ENCODE measurements at places on chromosomes 4 and X.

GRCh38 chr4:155017426-155017825, 191.0 kb upstream of the NPY2R start:
- DNase-seq = no peak

DNA sequence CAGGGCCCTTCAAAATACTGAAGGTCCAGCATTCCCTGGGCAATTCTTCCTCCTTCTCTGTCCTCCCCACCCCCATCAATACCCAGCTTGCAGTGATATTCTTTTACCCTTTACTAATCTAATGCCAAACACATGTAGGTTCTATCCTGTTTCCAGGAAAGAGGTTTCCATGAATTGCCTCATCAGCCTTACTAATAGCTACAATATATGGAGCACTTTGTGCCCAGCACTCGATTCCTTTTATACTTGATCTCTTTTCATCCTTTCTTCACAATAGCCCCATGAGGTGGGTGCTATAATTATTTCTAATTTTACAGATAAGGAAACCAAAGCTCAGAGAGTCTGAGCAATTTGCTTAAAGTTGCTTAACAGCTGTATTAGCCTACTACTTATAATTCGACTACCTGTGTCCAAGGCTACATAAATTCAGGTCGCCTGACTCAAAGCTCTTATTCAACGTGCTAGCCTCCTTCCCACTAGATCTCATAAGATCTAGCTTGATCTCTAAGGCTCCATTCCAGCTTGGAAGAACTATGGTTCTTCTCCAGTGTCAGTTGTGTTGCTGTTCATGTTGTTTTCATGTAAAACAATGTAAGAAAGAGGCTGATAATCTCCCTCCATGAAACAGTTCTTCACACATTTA, 229.6 kb upstream of the PGRMC2 start:
- DNase-seq = no peak

DNA sequence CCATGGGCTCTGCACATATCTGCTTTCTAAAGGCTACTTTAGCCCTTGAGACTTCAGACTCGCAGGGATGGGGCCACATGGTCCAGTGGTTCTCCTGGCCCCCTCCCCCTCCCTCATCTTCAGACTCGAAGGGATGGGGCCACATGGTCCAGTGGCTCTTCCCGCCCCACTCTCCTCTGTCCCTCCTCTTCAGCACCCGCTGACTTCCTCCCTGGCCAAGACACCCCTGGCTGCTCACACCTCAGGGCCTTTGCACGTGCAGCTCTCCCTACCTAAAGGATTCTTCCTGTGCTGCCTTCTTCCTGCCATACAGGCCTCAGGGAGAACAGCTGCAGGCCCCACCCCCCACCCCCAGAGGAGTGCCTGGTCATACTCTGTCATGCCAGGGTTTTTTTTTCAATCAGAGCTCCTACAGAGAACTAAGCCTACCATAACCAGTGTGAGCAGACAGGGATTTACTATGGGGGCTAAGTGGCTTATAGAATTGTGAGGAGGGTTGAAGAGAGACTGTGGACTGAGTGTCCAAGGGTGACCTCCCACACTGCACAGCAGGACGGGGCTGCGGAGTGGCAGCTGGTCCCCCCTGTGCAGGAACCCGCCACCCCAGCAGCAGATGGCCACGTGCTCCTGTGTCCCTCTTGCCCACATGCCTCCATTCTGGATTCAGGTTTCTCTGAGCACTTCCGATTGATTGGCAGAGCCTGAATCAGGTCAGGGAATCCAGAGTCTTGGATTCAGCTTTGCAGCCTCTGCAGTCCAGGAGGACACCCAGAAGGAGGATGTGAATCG, 6.1 kb upstream of the SPON2 start:
- no peak for DNase-seq

- DNase-seq = no peak
These were observed 425.4 kb downstream of the SLITRK2 start for GRCh38 chrX:146243041-146243440.

- no peak for DNase-seq
These were observed 207.0 kb downstream of the BCOR start for GRCh38 chrX:39890807-39891206.

GRCh38 chr4:145736241-145736831, 56.4 kb downstream of the C4orf51 start:
- no peak for DNase-seq
